ENCODE measurements at places on chromosomes 1 and 21. TPM values are rescaled to one million over a fixed set of nuclear protein-coding genes. Genes with fewer than 3 reads are reported as not detected.

Gene NHLH2
- not detected for total RNA-seq

DNA sequence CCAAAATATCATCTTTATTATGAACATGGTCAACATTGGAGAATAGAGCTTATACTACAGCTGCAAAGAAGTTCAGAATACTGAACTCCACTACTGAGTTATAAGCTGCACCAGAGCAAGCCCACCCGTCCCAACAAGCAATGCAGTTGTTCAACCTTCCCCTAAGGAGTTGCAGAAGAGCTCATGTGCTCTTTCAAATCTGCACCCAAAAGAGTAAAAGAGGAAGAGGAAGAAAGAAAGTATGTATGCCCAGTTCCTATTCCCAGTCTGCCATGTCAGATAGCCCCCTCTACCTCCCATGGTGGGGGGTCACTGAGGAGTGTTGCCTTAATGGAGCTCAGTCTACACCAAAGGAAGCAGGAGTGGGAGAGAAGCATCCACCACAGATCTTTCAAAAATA lies 6.9 kb downstream of the C1orf162 start:
- H3K27ac ChIP-seq: no peak overlapping the region
- H3K27me3 ChIP-seq: no peaks in the 10 kb centered on the region
- peaks cover 20% of the 10 kb centered on the region for H3K36me3 ChIP-seq
- no peak for DNase-seq

Gene TTC22
- 10.8 TPM for total RNA-seq

DNA sequence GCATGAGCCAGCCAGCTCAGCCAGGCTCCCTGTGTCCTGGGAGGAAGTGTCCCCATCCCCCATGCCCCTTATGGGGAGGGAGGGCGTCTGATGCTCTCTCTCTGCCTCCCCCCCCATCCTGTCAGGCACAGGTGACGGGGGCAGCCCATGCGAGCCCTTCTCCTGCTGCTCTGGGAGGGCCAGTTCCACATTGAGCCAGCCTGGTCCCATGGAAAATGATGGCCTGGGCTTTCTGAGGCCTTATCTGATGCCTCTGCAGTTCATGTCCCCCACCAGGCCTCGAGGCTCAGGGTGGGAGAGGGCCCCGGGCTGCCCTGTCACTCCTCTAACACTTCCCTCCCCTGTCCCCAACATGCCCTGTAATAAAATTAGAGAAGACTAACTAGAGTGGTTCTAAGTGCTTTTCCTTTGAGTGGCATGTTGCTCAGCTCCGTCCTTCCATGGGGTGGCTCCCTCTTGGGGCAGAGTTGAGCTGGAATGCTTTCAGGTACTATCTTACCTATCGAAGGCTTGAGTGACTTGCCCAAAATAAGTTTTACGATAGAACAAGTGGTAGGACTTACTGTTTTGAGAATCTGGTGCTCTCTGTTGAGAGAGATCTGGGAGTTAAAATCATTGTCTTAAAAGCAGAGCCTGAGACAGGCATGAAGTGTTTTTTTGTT lies 1.8 kb upstream of the MTFR1L start:
- peak overlapping the region; percentile 96 for H3K27ac ChIP-seq
- DNase-seq: no peak

Gene PIK3R3
- total RNA-seq: 0.52 TPM

DNA sequence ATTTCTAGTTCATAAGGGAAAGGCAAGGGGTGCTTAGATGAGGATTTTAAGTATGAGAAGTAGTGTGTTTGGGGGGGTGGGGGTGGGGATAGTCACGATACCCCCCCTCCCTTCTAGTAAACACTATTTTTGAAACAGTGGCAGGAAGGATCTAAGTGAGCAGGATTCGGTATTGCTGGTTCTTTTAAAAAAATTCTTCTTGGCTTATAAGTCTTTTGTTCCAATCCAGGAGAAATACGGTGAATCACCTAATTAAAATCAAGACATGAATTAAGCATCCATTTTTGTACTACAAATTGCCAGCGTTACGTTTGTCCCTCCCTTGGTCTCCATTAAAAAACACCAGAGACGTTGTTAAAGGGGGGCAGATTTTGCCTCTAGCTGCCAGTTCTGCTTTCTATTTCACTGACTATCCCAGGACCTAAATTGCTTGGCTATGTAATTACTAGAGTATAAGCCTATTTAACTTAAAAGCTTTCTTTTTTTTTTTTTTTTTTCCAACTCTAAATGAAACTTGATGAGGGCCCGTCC lies 911 bp downstream of the LMO4 start:
- peaks cover 28% of the 10 kb centered on the region for H3K4me1 ChIP-seq
- no peaks in the 10 kb centered on the region for H3K27me3 ChIP-seq
- DNase-seq: peak; percentile 36
- peak overlapping the region; percentile 93 for H3K27ac ChIP-seq
- H3K4me3 ChIP-seq: peak overlapping the region; percentile 98

Gene KCND3
- not detected for total RNA-seq

GRCh38 chr1:91523482-91523881 lies 22.8 kb downstream of the CDC7 start:
- no peaks in the 10 kb centered on the region for H3K27me3 ChIP-seq
- no peaks in the 10 kb centered on the region for H3K36me3 ChIP-seq
- DNase-seq: no peak
- H3K27ac ChIP-seq: no peak overlapping the region
- peaks cover 16% of the 10 kb centered on the region for H3K4me1 ChIP-seq

Gene SLC44A3
- total RNA-seq: not detected

DNA sequence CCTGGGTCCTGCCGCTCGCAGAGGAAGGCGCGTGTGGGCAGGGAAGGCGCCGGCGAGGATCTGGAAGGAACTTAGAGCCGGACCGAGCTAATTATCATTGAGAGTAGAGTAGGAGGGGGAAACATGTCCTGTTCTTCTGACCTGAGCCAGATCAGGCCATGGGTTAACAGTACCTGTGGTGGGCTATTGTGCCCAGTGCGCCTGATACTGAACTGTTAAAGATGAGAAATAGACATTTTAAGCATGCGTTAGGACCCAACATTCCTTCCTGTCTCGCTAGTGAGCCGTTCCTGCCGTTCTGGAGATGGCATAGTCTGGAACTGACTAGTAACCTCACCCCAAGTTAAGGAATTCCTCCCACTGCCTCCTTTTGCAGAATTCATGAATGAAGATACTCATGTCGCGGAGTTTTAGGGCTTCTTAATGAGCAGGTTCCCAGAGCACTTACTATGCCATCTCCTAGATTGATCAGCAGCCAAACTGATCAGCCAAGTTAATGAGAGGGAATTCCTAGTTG lies 870 bp downstream of the STRIP1 start:
- peaks cover 16% of the 10 kb centered on the region for H3K36me3 ChIP-seq
- no peaks in the 10 kb centered on the region for H3K27me3 ChIP-seq
- DNase-seq: no peak
- peak overlapping the region; percentile 88 for H3K27ac ChIP-seq

DNA sequence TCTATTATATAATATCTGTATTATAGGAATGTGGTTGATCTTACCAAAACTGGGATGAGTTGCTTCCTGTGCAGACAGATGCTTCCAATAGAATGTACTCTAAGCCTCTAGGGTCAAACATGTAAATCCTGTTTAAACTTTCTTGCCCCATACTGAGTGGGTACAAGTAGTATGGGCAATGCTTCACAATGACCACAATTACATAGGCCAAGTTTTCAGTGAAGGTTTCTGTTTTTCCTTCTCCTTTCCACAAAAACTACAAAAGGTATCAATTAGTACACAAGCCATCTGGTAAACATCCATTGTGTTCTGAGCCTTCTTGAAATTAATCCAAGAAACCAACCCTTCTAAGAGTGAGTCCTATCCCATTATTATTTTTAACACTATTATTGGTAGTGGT lies 16.8 kb downstream of the OTUD7B start:
- H3K27me3 ChIP-seq: no peaks in the 10 kb centered on the region
- H3K27ac ChIP-seq: no peak overlapping the region
- H3K36me3 ChIP-seq: peaks cover 9% of the 10 kb centered on the region
- H3K4me3 ChIP-seq: no peak overlapping the region
- peaks cover 13% of the 10 kb centered on the region for H3K4me1 ChIP-seq
- no peak for DNase-seq

DNA sequence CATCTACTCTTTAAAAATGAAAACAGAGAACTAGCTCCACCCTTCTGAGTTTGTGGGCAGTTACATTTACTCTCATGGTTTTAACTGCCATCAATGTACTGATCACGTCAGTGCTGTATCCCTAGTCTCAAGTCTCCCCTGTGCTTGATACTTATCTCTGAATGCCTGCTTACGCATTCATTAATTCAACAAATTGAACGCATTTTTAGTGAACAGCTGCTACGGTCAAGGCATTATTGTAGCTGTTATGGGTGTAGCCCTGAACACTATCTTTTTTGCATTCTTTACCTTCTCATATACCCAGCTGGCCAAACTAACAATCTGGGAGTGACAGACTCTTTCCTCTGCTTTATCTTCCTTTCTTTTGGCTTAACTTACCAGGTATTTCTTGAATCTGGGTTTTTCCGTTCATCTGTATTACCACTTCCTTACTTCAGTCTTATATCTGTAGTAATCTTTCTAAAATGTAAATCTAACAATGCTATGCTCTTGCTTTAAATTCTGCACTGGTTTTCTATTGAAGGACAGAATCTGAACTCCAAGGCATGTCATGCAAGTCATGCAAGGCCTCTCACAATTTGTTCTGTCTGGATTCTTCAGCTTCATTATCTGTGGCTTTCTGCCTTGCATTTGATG lies 33.3 kb downstream of the SMG7 start:
- no peak for DNase-seq
- H3K27ac ChIP-seq: no peak overlapping the region
- H3K4me1 ChIP-seq: peaks cover 4% of the 10 kb centered on the region

GRCh38 chr1:9805006-9805508 lies 18.7 kb downstream of the CLSTN1 start:
- no peak overlapping the region for H3K27ac ChIP-seq
- no peak overlapping the region for H3K4me3 ChIP-seq
- no peaks in the 10 kb centered on the region for H3K27me3 ChIP-seq
- peaks cover 62% of the 10 kb centered on the region for H3K4me1 ChIP-seq
- no peak for DNase-seq
- peaks cover 2% of the 10 kb centered on the region for H3K36me3 ChIP-seq

DNA sequence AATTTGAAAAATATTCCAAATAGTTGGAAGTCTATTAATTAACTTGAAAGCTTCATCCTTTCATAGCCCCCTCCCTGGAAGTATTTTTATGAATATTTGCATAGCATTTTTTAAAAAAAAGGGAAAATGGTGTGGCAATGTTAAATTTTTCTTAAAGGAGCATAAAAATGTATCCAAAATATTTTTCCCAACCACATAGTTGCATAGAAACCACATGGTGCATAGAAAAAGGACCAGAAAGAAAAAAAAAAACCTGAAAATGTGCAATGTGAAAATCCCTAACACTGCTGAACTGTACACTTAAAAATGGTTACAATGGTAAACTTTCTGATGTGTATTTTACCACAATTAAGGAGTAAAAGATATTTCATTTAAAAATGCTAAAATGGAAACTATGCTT lies 8.0 kb downstream of the C1orf167 start:
- no peak overlapping the region for H3K27ac ChIP-seq
- no peak overlapping the region for H3K4me3 ChIP-seq
- H3K27me3 ChIP-seq: no peaks in the 10 kb centered on the region
- H3K36me3 ChIP-seq: no peaks in the 10 kb centered on the region
- no peaks in the 10 kb centered on the region for H3K4me1 ChIP-seq
- DNase-seq: no peak

- H3K27ac ChIP-seq: no peak overlapping the region
- H3K36me3 ChIP-seq: peaks cover 55% of the 10 kb centered on the region
- H3K4me1 ChIP-seq: no peaks in the 10 kb centered on the region
- DNase-seq: no peak
- H3K4me3 ChIP-seq: no peak overlapping the region
Measured at GRCh38 chr1:233135833-233136232, 159.7 kb downstream of the PCNX2 start.

DNA sequence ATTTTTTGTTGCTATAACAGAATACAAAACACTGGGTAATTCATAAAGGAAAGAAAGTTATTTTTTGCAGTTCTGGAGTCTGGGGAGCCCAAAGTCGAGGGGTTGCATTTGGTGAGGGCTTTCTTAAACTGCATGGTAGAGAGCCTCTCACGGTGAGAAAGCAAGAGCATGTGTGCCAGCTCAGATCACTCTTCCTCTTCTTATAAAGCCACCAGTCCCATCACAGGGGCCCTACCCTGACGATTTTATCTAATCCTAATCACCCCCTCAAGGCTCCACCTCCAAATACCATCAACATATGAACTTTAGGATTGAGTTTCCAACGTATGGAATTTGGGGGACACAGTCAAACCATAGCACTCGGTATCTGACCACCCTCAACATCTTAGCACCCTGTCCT lies 1.0 kb upstream of the STRIP1 start:
- no peaks in the 10 kb centered on the region for H3K27me3 ChIP-seq
- no peaks in the 10 kb centered on the region for H3K36me3 ChIP-seq
- peak overlapping the region; percentile 97 for H3K27ac ChIP-seq
- H3K4me1 ChIP-seq: peaks cover 54% of the 10 kb centered on the region

GRCh38 chr1:48414264-48414663 lies 57.7 kb downstream of the SPATA6 start:
- no peak overlapping the region for H3K27ac ChIP-seq
- DNase-seq: no peak
- H3K36me3 ChIP-seq: peaks cover 4% of the 10 kb centered on the region
- H3K4me3 ChIP-seq: no peak overlapping the region
- H3K4me1 ChIP-seq: no peaks in the 10 kb centered on the region

Gene GPR37L1
- not detected for total RNA-seq

- H3K27me3 ChIP-seq: no peaks in the 10 kb centered on the region
- no peak for DNase-seq
- no peaks in the 10 kb centered on the region for H3K36me3 ChIP-seq
- H3K4me3 ChIP-seq: no peak overlapping the region
- peaks cover 5% of the 10 kb centered on the region for H3K4me1 ChIP-seq
- H3K27ac ChIP-seq: peak overlapping the region; percentile 17
Measured at GRCh38 chr1:101317590-101317989, 80.8 kb downstream of the S1PR1 start.

Gene LYPD8
- total RNA-seq: not detected

Gene PLPPR5
- not detected for total RNA-seq

Measured in naive thymus-derived CD8-positive, alpha-beta T cell (primary cell).